Astrocyte of the spinal cord (primary cell): ENCODE measurements at places on chromosomes 4 and X.

DNA sequence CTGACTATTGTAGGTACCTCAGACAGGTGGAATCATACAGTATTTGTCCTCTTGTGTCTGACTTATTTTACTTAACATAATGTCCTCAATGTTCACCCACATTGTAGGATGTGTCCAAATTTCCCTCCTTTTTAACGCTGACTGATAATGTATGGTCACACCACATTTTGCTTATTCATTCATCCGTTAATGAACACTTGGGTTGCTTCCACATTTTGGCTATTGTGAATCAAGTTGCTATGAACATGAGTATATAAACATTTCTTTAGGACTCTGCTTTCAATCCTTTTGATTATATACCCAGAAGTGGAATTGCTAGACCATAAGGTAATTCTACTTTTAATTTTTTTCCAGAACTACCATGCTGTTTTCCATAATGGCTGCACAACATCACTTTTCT lies 87.0 kb upstream of the NDP start:
- DNase-seq = peak; percentile 15

DNA sequence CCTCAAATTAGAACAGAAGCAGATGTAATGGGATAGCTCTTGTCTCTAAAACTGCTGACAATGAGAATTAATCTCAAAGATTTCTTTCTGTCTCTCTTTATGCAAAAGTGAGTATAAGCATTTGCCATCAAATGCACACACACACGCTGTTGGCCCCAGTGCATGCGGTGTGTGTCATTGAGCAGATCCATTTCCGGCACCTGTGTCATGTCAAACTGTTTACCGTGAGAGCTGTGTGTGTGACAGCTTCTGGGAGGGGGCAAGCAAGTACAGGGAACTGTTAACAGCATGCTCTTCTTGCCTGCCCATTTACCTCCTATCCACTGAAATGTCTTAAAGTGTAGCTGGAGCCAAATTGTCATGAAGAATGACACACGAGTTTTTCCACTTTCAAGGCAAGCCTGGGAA lies 297.9 kb upstream of the FAT4 start:
- DNase-seq = no peak

DNA sequence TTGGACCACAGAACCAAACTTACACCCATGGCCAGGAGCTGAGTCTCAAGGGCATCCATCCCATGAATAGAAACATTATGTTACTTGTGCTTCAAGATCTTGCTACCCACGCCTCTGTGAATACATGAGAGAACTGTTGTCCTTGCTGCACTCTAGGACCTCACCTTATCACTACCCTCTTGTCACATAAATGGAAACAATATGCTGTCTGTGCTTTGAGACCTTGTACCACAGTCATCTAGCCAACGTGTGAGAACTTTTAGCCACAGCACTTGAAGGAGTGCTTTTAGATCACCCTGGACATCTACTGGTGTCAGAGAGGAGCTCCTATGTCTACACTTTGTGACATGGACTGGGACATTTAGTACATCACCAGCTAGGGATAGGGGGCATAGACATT lies 30.7 kb upstream of the HUWE1 start:
- DNase-seq = no peak

GRCh38 chr4:82797405-82798111 lies 1.0 kb downstream of the SCD5 start:
- DNase-seq = peak; percentile 55

GRCh38 chr4:174429701-174430410 lies 92.4 kb downstream of the HPGD start:
- peak; percentile 35 for DNase-seq

- no peak for DNase-seq
Measured at GRCh38 chr4:174449944-174450785, 72.1 kb downstream of the HPGD start.

GRCh38 chr4:76950052-76950955 lies 752 bp downstream of the SEPTIN11 start:
- DNase-seq = no peak

GRCh38 chrX:12994321-12994720 lies 19.4 kb downstream of the TMSB4X start:
- no peak for DNase-seq

GRCh38 chrX:54180403-54180802 lies 2.7 kb downstream of the FAM120C start:
- peak; percentile 27 for DNase-seq

DNA sequence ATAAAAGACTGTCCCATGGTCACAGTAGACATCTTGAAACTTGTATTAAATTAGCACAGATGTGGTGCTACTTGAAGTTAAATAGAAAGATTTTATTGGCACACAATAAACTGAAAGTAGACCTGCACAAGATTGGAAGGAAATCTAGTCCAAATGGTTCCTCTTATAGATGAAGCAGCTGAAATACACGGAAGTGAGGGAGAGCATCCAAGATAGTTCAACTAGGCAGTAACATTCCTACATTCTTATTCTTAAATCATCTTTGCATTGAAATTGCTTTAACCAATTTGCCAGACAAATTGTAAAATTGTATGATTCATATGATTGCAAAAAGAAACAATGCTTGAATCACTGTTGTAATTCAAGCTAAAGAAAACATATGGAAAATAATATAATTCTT lies 87.6 kb upstream of the VCX3B start:
- no peak for DNase-seq

DNA sequence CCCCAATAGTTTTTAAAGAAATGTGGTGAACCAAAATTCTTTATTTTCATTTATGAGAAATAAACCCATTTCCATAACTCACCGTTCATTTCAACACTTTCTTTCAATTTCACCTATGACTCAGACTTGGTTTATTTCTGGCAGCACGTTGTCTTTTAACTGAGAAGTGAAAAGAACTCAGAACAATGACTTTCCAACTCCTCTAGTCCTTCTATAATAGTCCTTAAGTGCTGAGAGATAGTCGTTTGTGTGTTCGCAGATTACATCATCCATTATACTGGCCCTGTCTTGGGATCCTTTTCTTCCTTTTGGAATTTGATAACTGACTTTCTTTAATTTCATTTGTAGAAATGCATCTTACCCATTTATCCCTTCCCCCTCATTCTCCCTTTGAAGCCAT lies 113.6 kb downstream of the GLUD2 start:
- peak; percentile 22 for DNase-seq

DNA sequence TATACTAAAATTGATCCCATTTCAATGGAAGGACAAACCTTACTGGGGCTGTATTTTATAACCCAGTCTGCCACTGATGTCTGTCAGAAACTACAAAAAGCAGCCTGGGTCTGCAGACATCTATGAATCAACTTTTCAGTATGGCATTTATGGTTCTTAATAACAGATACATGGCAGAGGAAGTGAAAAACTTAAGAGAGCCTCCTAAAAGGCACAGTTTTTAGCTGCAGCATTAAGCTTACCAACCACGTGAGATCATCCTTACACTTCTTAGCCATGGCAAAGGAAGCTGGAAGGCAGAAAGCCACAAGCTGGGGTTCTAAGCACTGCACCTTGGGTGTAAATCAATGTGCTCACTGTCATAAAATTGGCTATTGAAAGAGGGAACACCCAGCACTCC lies 16.6 kb upstream of the UGT2B17 start:
- DNase-seq = no peak

DNA sequence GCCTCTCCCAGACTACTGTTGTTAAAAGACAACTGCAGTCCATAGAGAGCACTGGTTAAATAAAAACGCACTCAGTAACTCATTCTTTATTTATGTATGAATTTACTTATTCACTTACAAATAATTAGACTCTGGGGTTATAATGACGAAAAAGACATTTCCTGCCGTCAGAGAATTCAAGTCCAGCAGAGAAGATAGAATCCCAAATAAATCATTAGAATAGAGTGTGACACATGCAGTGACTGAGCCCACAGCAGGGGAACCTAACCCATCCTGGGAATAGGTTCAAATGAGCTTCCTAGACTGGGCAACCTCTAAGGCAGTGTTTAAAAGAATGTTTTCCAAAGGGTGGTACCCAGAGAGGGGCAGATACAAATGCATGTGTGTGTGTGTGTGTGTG lies 53.9 kb downstream of the FGFBP1 start:
- peak; percentile 55 for DNase-seq

- no peak for DNase-seq
Measured at GRCh38 chrX:13522811-13523210, 46.6 kb upstream of the EGFL6 start.

- DNase-seq = no peak
Measured at GRCh38 chr4:13236485-13236884, 247.7 kb downstream of the RAB28 start.

DNA sequence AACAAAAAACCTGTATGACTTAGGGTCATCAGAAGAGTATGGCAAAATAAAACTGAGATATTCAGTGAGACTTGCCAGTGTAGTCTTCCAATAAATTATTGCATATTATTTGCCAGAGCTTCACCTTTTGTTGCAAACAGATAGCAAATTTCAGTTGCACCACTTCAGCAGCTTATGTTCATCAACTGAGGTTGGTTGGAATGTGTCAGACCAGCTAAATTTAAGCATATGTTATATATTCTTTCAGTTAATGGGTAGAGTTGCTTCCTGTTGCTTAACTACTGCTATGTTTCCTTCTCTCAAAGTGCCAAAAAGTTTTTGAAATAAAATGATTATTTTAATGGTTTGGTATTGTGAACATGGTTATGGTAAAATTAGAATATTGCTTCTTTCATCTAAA lies 61.5 kb downstream of the GALNT7 start:
- no peak for DNase-seq

GRCh38 chrX:66638591-66639500 lies at the start of gene EDA2R:
TSS of gene EDA2R (minus strand) at chrX:66639078. CDS start at chrX:66616020, 23,058 bp downstream.
- peak; percentile 89 for DNase-seq
